AG09309 (cell line): ENCODE measurements at places on chromosomes 16 and 17.

DNA sequence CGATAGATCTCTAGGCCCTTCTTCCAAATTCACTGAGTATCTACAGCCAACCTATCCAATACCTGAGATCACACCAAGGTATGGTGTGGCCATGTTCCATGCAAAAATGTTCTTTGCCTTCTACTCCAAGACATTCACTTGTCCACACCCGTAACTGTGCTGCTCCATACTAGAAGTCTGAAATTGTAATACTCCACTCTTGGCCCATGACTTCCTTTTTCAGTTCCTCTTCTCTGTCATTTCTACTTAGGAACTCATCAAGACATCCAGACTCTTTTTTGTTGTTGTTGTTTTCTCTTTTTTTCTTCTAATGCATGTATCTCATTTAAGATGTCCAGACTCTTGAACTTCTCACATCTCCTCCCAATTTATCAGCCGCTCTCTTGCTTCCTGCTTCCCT is 42.5 kb upstream of the KSR1 start:
- DNase-seq, result no peak

DNA sequence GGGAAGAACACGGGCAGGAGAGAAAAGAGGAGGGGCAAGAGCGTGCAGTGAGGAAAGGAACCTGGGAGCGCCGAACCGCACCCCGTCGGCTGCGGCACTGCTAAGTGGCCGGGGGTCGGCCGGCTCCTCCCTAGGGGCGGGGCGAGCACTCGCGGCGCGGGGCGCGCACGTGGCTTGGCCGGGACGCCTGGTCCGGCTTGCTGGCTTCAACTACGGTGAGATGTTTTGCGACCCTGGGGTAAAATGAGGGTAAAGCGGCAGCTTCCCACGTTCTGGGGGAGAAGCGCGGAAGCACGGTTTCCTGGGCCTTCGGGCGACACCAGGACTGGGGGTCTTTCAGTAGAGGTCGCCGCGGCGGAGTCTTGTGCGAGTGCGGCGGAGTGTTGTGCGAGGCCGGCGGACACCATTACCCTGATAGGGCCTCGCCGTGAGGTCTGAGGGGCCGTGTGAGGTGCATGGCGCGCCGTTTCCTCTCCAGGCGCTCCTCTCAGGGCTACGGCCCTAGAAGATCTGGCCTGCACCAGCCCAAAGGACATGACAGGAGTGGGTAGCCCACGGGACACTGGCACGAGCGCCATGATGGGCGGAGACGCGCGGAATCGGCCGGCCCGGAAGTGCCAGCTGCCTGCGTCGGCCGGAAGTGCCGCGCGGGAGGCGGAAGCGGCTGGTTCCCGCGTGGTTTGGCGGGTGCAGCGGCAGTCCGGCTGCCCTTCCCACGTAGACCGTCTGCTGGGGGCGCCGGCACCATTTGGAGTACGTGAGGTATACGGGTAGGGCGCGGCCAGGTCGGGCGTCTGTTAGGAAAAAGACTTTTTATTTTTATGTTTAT is at the start of the genes MYO19 and PIGW:
MYO19 (minus strand) TSS at position 29 of the 829 bp plus-strand sequence. CDS start 2,330 bp downstream, outside the sequence.
PIGW (plus strand) TSS at position 148 of the 829 bp plus-strand sequence. CDS start 2,115 bp downstream, outside the sequence.
- peak; percentile 25 for DNase-seq

GRCh38 chr17:4425398-4425797 is 8.3 kb upstream of the SPNS3 start:
- DNase-seq, result no peak

DNA sequence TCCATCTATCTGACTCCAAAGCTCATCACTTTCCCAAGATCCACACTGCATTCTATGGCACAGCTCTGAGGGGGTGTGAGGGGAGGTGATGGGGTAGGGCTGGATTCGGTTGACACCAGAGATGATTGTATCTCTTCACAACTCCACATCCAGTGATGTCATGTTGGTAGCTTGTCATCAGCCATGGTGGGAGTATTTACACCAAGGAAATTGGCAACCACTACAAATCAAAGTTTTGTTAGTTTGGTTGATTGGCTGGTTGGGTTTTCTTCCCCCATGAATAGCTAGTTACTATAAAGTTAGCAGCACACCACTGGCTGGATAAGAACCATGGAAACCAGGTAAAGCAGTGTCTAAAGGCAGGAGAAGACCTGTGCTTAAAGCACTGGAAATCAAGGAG is 15.0 kb downstream of the SLC46A1 start:
- DNase-seq, result no peak

DNA sequence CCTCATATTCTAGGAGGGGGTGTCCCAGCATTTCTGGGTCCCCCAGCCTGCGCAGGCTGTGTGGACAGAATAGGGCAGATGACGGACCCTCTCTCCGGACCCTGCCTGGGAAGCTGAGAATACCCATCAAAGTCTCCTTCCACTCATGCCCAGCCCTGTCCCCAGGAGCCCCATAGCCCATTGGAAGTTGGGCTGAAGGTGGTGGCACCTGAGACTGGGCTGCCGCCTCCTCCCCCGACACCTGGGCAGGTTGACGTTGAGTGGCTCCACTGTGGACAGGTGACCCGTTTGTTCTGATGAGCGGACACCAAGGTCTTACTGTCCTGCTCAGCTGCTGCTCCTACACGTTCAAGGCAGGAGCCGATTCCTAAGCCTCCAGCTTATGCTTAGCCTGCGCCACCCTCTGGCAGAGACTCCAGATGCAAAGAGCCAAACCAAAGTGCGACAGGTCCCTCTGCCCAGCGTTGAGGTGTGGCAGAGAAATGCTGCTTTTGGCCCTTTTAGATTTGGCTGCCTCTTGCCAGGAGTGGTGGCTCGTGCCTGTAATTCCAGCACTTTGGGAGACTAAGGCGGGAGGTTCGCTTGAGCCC is 11.6 kb downstream of the STH start:
- DNase-seq, result no peak

DNA sequence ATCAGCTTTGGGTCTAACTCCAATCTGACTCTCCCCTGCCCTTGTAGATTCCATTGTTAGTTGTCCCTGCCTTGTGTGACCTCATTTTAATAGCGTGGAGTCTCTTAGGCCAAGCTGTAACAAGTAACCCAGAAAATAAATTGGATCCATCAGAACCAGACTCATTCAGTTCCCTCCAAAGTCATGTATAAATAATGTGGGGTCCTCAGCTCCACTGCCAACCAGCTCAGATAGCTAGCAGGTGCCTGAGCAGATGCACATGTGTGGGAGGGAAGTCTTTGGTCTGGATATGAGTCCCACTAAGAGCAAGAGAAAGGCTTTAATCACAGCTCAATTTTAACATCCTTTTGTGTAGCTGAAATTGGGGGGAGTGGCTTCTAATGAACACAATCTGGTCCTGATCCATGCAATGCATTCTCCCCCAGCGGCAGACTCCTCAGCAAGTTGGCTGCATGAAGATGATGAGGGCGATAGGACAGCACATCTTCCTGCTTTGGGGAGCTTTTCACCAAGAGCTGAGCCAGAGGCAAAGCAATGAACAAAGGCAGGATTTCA is 151.6 kb downstream of the ABCC12 start:
- no peak for DNase-seq

DNA sequence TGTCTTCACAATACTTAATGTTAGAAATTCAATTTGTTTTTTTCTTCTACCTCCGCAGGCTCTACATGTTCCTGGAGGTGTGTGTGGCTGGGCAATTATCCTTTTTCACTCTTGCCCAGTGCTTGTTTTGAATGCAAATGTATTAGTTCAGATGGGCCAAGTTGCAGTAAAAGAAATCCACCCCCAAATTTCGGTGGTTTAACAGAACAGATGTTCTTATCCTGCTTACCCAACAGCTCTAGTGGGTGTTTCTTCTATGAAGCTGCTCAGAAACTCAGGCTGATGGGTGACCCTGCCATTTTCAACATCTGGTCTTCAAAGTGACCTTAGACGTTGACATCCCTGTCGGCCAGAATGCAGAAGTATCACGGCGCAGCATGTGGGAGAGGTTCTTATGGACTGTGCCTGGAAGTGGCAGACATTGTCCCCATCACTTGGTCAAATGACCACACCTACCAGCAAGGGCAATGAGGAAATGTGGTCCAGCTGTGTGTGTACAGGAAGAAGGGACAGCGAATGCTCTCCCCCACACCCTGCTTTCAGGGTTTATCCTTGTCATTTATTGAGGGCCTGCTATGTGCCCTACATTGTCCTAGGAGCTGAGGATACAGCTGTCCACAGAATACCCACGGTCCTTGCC is 157.3 kb downstream of the CDH13 start:
- no peak for DNase-seq

GRCh38 chr16:30112197-30113030 is 923 bp downstream of the GDPD3 start:
- DNase-seq, result no peak

- DNase-seq, result no peak
These were observed 2.9 kb upstream of the DEF8 start for GRCh38 chr16:89945654-89946053.

DNA sequence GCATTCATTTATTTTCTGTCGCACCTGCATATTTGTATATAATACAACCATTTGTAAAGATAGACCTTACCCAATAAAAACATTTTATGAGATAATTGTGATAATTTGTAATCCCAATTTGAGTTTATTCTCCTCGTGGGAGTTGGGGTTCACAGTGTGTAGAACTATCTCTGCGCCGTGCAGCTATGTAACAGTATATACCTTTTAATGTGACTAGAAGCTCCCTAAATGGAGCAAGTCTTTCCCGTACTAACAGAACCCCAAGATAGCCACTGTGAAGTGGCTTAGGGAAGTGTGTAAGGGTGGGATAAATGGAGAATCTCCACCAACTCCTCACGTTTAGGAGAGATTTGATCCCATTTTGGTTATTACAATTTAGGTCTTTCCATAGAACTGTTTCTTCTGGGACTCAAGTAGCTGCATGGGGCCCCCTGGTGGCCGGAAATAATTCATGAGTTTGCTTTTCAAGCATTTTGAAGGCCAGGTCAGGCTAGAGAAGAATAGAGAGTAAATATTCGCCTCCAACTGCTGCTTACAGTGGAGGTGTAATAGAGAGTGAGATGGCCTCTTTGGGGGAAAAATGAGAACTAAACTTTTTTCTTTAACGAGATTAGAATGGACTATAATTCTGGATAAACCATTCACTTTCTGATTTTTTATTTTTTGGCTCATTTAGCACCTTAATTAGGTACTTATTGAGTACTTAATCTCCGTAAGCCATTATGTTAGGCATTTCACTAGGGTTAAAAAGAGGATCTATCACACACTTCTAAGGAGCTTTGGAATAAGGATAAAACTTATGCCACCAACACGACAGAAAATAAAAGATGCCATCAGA is 4.5 kb downstream of the TMEM100 start:
- no peak for DNase-seq
